ENCODE measurements at places on chromosomes 6 and 20.

DNA sequence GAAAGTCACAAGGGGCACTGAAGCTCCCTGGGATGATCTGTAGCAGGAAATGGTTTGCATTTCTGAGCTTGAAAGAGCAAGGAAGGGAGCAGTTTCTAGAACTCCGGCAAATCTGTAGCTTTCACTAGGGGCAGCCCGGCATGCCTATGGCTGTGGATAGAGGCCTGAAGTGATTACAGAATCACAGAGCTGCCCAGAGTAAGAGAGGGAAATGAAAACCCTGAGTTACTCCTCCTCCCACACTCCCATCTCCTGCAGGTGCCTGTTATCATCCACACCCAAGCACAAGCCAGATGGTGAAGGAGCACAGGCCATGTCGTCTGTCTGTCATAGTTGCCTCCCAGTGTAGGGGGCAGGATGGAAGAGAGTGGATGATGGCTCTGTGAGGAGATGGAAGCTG, 37.1 kb downstream of the HLA-F start:
- DNase-seq, result no peak

DNA sequence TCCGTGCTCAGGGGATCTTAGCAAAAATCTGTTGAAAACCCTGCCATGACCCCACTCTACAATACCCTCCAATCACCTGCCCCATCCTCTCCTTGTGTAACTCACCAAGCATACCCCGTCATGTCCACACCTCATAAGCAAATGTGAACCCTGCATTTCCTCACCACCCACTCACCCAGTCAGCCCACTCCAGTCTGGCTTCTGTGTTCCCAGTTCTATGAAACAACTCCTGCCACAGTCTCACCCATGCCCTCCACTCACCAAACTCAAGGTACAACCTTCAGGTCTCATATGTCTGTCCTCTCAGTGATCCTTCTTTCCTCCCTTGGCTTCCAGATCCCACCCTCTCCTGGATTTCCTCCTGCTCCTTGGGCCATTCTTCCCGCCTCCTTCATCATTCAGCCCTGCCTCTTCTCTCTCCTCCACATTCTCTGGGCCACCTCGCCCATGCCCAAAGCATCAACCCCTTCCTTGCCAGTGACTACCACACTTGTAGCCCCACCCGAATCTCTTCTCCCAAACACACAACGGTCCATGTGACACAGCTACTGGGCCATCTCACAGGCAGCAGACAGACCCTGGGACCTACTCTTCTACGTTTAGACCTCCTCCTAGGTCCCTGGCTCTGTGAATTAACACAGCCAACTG, 8.8 kb downstream of the DDRGK1 start:
- no peak for DNase-seq

DNA sequence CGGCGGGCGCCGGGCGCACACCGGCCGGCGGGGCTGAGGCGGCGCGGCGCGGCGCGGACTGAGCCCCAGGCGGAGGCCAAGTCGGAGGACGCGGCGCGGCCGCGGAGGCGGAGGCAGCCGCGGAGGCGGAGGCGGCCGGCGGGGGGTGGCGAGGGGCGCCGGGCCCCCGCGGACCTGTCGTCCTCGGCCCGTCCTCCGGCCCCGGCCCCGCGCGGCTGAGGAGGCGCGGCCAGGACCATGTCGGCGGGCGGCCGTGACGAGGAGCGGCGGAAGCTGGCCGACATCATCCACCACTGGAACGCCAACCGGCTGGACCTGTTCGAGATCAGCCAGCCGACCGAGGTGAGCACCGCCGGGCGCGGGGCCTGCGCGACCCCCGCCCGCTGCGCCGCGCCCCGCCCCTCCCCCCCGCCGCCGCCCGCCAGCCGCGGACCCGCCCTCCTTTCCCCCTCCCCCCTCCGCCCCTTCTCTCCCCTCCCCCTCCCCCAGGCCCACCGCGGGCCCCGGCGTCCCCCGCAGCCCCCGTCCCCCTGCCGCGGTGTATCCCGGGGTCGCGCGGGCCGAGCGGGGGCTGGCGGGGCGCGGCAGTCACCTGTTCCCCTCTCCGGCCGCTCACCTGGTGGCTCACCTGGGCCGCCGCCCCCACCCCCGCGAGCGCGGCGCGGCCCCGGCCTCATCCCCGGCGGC, at the start of gene AFDN:
Gene AFDN, plus strand, starts transcription at position 16 of the 687 bp plus-strand sequence. Its CDS starts 222 bp downstream, at position 238.
- no peak for DNase-seq

- DNase-seq, result no peak
Measured at GRCh38 chr6:156963712-156964700, 186.8 kb downstream of the ARID1B start.

DNA sequence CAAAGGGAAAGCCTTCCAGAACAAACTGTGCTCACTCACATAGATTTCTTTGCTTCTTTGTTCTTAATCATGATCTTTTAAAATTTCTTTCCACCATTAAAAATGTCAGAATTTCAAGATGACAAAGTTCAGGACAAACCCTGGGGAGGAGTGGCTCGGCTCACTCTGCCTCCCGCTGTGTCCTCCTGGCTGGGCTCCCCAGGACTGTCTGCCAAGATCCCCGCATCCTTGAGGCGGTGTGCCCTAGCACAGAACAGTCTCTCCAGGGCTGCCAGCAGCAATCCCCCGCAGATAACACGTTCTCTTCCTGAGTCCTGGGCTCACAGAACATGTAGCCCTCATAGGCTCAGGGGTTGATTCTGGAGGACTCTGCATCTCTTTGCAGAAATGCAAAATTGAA, 98.4 kb upstream of the KCNG1 start:
- DNase-seq, result no peak

- DNase-seq, result no peak
Measured at GRCh38 chr20:24747010-24747712, 201.9 kb upstream of the CST7 start.

DNA sequence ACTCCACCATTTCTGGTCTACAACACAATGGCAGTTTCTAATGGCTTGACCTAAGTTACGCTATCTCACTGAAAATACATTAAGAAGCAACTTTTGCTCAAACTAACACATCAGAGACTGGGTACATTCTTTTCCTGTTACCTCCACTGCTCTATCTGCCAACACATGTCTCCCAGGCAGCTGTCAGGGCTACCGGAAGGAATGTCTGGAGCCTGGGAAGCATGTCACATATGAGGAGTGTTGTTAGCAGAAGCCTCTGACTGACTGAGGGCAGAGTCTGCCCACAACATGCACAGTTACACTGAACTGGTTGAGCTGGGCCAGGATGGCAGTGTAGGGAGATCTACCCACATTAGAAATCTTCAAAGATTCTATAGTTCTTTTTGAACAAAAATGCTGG, 264.5 kb downstream of the KIF16B start:
- no peak for DNase-seq

DNA sequence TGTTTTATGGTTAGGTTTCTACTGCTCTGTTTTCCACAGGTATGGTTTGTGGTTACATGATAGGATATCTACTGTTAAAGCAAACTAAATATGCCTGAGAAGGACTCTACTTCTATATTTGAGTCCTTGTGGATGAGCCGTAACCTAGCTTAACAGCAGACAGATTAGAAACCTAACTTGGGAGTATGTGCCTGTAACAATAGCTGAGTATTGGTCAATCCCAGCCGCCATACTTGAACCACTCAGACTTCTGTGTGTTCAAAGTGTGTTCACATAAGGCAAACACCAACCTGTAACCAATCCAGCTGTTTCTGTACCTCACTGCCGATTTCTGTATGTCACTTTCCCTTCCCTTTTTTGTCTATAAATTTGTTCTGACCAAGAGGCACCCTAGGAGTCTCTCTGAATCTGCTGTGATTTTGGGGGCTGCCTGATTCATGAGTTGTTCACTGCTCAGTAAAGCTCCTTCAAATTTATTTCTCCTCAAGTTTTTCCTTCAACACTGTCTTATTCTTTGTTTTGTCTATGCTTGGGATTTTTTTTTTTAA, 37.1 kb downstream of the PHF3 start:
- DNase-seq, result no peak

DNA sequence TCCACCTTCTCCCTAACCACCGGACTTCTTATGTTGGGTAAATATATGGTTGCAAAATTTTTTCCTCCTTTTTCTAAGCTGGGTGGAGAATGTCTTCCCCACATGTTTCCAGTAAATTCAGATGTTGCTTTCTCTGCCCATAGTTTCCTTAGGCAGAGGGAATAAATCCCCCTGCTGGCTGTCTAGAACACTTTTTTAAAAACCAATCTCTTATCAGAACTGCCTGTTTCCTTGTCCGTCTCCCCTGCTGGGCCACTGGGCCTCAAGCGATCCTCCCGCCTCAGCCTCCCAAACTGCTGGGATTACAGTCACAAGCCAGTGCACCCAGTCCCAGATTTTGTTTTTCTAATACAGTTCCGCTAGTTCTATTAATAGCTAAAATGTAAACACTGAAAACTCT, 9.9 kb upstream of the WFDC2 start:
- DNase-seq, result no peak

DNA sequence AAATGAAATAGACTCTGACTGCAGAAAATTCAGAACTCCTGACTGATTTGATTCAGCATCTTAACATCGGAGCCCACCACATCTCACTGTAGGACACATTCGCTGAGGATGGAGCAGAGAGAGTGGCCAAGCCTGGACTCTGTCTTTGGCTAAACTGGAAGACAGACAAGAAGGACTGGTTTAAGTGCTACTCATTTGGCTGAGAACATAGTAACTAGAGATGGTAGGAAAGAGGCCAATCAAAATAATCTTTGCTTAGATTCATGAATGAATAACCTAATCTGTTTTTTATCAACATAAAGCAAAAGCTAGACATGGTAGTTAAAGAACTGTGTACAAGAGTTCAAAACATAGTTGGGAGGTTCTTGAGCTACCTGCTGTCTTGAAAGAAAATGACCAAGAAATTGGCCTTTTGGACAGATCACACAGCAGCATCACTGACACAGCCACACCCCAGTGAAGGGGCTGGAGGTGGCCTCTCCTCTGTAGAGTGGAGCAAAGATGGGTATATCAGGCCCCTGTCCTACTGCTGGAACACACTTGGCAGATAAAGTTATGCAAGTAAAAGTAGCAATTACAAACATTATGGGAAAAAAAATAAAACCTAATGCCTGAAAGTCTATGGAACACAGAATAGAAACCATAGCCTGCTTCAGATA, 87.1 kb upstream of the NT5E start:
- DNase-seq, result no peak

DNA sequence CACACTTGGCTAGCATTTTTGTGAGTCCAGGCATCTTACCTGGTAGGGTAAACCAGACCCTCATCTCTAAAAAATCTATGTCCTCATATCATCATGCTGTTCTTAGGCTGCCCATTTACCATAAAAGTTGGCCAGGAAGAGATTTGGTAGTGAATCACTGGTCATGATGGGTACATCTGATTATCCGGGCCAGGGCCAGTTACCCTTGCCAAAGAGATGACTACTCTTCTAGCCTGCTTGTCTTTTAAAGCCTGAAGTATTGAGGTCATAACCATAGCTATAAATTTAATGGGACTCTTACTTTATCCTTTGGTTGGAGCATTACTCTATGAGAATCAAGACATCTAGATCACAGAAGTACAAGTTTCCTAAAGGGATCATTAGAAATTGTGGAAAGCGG, 276.8 kb downstream of the TENT5A start:
- no peak for DNase-seq

DNA sequence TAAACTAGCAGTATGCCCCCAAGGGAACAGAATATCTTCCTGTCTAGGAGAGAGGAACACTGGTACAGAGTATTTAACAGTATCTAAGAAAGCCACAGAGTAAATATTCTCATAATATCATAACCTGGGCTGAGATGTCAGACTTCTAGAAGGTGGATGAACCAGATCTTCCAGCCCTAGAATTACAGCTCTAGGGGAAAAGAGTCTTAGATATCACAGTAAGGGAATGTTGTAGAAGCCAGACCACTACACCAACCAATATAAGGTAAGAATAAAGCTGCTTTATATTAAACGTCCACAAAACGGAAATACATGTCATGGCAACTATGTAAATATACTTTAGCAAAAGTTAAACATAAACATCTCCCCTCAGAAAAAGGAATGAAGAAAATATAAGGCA, 12.4 kb downstream of the SERINC1 start:
- DNase-seq, result no peak

GRCh38 chr6:44558024-44558831, 170.7 kb downstream of the CDC5L start:
- no peak for DNase-seq

GRCh38 chr6:103273048-103273447, 1586.7 kb downstream of the HACE1 start:
- DNase-seq, result no peak

- no peak for DNase-seq
Measured at GRCh38 chr20:7702141-7702540, 238.1 kb downstream of the HAO1 start.

DNA sequence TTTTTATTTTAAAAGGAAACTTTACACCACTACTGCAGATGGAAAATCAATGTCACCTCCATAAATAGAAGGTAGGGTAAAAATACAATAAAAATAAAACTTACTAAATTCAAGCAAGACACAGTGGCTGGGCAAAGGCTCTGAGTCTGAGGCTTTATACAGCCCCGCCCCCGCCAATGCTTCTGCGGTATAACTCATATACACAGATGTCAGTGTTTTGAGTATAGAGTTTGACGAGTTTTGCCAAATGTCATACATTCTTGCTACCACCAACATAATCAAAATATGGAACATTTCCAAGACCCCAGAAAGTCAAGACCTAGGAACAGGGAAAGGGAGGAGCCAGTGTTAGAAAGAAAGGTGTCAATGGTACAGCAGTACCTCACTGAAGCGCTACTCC, 12.8 kb downstream of the NFATC2 start:
- no peak for DNase-seq

DNA sequence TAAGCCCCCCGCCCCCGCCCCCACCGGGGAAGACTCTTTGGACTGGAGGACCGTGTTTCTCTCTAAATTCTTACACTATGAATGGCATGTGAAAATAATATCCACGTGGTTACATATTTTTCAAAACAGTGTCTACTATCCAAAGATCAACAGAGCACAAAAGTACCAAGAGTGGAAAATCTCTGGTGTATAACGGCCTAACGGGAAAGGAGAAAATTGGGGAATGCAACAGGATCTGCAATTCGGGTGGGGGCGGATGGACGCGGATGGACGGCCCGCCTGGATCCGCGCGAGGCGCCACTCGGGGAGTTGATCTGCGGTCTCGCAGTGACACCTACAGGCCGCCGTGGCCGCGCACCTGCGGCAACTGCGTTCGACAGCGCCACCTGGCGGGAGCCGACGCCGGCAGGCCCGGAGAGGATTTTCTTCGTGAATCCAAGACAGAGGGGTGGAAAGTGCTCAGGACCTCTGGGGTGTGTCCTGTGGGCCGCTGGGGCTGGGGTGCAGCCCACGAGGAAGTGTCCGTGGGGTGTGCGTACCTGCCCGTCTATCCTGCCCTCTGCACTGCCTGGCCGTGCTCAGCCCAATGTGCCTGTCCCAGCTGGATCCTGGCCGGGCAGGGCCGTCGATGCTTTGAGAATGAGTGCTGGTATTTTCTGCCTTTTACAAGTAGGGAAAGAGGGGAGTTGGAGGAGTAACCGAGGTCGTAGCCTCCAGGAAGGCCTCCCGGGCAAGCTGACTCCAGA, 18.6 kb downstream of the ANKRD60 start:
- peak; percentile 29 for DNase-seq

DNA sequence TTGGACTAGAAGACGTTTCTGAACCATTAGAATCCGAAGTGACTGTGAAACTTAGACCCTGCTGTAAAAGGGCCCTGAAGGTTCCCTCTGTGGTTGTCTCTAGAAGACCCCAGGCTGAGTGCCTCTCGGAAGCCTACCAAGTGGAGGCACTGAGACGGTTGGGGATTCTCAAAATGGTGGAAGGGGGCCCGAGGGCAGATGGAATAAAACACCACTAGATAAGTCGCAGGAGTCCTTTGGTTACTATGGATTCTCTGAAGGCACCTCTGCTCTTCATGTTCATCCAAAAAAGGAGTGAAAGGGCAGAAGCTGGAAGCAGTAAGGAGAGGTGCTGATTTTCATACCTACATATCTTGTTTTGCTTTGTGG, 4.0 kb upstream of the TFAP2D start:
- no peak for DNase-seq

- no peak for DNase-seq
Measured at GRCh38 chr6:170471491-170471890, 81.6 kb downstream of the PSMB1 start.

Measured in NCI-H1092 (cell line).